ENCODE measurements at places on chromosomes 12 and 14.

DNA sequence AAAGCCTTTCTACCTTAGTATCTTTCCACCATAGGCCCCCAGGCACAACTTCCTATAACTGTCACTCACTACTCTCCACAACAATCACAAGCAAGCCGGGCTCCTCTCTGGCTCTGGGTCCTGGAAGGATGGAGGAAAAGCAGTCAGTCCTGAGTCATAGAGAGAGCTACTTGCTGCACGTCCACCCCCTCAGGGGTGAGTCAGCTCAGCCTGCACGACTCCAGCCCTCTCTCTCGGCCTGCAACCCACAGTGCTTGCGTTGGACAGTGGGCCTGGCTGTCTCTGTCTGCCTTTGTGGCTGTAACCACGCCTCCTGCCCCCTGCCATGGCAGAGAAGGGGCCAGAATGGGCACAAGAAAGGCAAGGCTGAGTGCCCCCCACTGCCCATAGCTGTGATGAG, 154.1 kb upstream of the FKBP4 start:
- no peak for DNase-seq

GRCh38 chr12:6942331-6942665, 1.3 kb upstream of the RNU7-1 start:
- no peak for DNase-seq

DNA sequence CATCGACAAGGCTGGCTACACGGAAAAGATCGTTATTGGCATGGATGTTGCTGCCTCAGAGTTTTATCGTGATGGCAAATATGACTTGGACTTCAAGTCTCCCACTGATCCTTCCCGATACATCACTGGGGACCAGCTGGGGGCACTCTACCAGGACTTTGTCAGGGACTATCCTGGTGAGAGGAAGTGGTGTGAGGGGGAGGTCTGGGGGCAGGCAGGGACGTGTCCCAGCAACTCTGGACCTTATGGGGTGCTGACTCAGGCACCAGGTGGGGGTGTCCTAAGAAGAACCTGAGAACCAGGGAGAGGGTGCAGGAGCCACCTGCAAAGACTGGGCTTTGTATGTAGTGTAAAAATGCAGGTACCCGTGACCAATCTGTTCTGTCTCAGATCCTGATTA, 5.2 kb downstream of the ENO2 start:
- no peak for DNase-seq

- no peak for DNase-seq
Observed at GRCh38 chr12:59118356-59118755, 198.1 kb upstream of the LRIG3 start.

GRCh38 chr12:47311010-47311409, 231.3 kb upstream of the AMIGO2 start:
- DNase-seq, result no peak

GRCh38 chr12:47078733-47079467, 521 bp upstream of the PCED1B start:
- DNase-seq, result no peak

DNA sequence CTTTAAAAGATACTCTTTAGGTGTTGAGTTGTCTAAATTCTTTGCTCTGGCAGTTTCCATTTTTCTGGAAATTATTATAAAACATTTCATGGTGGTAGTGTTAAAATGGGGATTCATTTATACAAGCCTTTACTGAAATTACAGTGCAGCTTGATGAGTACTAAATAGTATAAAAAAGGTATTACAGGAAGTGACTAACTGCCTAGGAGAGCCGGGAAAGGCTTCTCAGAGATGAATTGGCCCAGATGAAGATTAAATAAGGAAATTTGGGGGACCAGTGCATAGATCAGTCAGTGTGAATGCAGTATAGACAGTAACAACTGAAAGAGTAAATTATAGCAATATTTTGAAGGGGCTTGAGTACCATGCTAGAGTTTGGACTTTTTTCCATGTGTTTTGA, 7.5 kb downstream of the PSMA6 start:
- DNase-seq, result no peak

DNA sequence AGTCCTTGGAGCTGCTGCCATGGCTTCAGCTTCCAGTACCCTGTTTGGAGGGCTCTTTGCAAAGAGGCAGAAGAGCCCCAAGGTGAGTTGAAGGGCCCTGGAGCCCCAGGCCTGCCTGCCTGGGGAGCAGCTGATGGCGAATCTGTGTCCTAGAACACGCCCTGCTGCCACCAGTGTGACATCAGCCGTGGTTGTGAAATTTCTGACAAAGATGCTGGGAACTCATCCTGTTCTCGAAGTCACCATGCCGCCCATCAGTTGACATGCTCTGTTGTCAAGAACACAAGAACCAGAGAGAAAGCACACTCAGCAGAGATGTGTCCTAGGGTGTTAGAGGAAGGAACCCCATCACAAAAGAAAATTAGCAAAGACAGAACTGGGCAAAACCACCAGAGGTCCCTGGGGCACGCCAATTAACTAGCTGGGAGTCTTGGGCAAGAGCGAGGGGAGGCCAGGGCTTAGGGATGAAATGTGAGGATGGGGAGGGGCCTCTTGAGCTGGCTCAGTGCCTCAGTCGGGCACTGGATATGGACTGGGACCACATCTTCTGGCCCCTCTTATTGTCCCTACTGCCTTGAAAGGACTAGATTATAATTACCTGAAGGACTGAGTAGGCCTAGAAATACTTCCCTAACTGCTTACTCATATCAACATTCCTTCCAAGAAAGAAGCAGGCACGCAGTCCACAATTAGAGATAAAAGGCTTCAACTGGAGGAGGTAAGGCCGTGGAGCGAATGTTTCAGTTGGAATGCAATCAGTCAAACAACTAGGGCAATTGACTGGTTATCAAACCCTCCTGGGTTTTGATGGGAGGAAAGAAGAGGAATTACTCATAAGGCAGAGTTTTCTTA, 163.1 kb downstream of the CACNA1C start:
- no peak for DNase-seq

GRCh38 chr14:87063181-87063580, 929.8 kb downstream of the GALC start:
- DNase-seq, result no peak

GRCh38 chr12:94760786-94761185, 110.4 kb upstream of the TMCC3 start:
- DNase-seq, result no peak

DNA sequence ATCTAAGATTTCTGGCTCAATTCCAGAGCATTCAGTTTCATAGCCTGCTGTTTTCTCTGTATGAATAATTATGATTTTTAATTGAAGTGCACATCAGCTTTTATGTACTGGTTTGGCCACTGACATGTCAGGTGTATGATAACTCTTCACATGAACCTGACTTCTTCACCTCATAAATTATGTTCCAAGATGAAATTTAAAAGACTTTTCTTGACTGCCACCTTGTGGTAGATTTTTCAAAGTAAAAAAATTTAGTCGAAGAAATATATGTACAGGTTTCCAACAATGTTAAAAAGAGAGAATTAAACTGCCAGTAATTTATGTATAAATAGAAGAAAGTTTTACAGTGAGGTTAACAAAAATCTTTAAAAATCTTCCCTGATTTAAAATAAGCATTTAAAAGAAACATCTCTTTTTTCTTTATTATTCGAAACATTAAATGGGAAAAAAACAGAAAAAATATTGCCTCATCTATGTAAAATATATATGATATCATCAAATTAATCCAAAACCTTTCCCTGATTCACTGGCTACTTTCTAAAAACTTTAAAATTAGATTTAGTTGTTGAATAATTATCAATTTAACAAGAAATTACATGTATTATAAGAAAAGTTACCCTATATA, 124.9 kb upstream of the ATXN7L3B start:
- DNase-seq, result no peak

DNA sequence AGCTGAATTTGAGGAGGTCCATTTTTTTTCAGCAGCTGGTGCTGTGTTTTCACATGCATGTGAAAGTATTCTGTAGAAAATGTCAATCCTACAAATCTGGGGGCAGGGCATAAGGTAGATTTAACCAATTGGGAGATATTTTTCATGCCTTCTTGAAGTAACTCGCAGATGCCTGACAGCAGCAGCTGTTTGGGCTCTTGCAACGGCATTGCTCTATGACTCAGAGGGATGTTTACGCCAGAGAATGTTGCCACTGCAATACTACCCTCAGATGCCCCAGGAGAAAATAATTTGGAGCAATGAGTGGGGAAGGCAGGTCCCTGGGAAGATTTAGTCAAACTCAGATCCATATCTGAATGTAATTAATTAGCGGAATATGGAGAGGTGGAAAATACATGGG, 42.5 kb upstream of the MYBPC1 start:
- DNase-seq, result no peak

GRCh38 chr14:57245941-57246340, 22.8 kb downstream of the EXOC5 start:
- DNase-seq, result no peak

GRCh38 chr14:35387713-35388579, 16.6 kb downstream of the NFKBIA start:
- no peak for DNase-seq

GRCh38 chr12:52371716-52372115, 4.4 kb upstream of the KRT85 start:
- no peak for DNase-seq

- no peak for DNase-seq
Observed at GRCh38 chr14:45065540-45065939, 18.4 kb upstream of the PRPF39 start.

DNA sequence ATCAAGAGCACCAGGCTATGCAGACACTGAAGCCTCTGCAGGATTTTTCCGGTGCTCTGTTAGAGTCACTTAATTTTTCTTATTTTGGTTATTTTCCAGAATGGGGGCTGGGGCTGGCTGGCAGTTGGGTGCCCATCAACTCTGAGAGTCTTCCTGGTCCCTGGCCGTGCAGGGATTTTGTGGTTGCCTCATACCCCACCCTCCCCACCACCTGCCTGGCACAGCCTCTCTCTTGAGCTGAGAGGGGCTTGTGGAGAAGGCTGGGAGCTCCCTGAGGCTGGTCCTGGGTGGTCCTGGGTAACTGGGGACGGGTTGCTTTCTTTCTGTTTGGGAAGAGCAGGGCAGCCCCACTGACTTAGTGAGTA, 23.3 kb downstream of the LRTM2 start:
- DNase-seq, result no peak

GRCh38 chr12:39626033-39626814, 6.6 kb upstream of the ABCD2 start:
- no peak for DNase-seq

- DNase-seq, result no peak
Observed at GRCh38 chr12:113351089-113351488, 7.3 kb upstream of the PLBD2 start.

DNA sequence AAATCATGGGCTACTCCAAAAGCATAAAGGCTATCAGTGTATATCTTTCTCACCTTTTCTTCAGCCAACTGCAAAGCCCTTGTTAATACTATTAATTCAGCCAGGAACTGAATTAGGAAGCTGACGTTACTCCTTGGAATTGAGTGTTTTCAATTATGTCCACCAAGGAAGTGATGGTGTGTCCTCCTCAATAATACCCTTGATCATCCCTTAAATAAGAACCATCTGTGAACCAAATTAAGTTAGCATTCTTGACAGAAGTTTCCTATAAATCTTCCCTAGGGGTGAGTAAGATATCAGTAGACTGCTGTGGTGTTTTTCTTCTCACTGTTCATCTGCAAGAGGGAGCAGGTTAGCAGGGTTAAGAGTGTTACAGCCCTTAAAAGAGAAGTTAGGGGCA, 252.3 kb upstream of the AVPR1A start:
- no peak for DNase-seq

GRCh38 chr12:79560225-79560889, 130.4 kb downstream of the PAWR start:
- no peak for DNase-seq

- DNase-seq, result no peak
Observed at GRCh38 chr12:129145381-129145780, 292.1 kb downstream of the GLT1D1 start.

- no peak for DNase-seq
Observed at GRCh38 chr12:92866418-92866817, 62.7 kb downstream of the EEA1 start.

- no peak for DNase-seq
Observed at GRCh38 chr14:22819151-22819988, 4.1 kb upstream of the SLC7A7 start.

GRCh38 chr12:32541754-32542374, 137.2 kb upstream of the DNM1L start:
- DNase-seq, result no peak

GRCh38 chr14:66403183-66403582, 83.0 kb upstream of the CCDC196 start:
- DNase-seq, result no peak

GRCh38 chr14:49206828-49207227, 379.4 kb downstream of the RPS29 start:
- DNase-seq, result no peak

DNA sequence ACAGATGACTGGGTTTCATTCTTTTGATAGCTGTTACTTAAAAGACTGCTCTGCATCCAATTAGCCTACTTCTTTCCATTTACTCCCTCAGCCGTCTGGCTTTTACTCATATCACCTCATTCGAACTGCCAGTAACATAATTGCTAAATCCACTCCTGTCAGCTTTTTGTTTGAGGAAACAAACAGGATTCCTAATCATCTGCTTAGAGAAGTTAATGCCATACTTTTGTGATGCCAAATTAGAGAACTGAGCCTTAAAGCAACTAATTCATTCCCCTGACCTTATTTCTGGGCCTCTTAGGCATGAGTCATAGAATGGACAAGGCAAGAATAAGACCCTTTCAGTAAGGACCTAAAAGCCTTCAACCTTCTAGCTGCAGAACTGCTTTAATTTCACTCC, 2.9 kb downstream of the OXA1L start:
- DNase-seq, result no peak

GRCh38 chr14:42523666-42524065, 917.0 kb downstream of the LRFN5 start:
- no peak for DNase-seq

DNA sequence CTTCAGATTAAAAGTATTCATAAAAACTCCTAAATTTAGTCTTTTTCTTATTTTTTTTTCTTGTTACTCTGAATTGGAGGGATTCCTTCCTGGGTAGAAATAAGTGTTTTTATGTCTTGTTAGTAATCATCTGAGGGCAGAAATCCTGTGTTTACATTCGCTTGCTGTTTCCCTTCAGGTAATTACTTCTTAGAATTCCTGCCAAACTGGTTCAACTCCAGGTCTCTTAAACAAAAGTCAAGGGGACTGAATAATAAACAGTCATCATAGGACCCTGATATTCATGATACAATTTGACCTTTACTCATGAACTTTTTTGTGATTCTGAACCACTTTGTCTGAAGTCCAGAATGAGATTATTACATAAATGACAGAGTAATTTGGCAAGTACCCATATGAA, 843.9 kb downstream of the FLRT2 start:
- DNase-seq, result no peak
